ENCODE measurements at places on chromosomes 1 and 21. TPM values are rescaled to one million over a fixed set of nuclear protein-coding genes. Genes with fewer than 3 reads are reported as not detected.

Gene MT1HL1
- not detected for total RNA-seq

- no peaks in the 10 kb centered on the region for H3K27me3 ChIP-seq
- H3K36me3 ChIP-seq = no peaks in the 10 kb centered on the region
- no peak overlapping the region for H3K27ac ChIP-seq
- no peak for DNase-seq
- no peak overlapping the region for H3K4me3 ChIP-seq
Observed at GRCh38 chr1:89285745-89286380, 13.2 kb upstream of the GBP5 start.

Gene OPTC
- total RNA-seq = not detected

DNA sequence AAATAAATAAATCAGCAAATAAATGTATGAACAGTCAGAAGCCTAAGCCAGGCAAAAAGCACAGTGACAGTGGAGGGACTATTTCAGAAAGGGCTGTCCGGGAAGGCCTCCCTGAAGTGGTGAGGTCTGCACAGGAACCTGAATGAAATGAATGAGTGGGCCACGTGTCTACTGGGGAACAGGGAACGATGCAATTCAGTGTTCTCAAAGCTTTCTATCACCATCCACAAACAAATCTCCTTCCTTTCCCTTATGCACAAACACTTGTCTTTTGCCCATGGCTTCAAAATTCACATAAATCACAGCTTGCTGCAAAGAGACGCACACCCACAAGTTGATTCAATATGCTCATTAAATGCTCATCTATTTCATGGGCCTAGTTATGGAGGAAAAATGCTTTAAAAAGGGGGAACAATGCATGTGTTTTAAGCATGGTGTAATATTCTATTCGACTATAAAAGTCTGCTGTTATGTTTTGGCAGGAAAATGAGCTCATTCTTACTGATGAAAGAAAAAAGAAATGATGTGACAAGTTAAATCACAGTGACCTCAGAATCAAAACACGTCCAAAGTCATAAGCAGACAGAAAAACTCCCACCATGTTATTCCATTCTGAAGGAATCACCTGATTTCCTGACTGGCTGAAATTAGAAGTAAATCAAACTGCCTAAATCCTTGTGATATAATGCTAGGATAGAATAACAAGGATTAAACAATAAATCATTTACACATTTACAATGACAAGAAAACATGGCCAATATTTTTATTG, 21.6 kb downstream of the URB1 start:
- no peaks in the 10 kb centered on the region for H3K36me3 ChIP-seq
- H3K27me3 ChIP-seq = no peaks in the 10 kb centered on the region
- peak overlapping the region; percentile 67 for H3K27ac ChIP-seq
- peaks cover 8% of the 10 kb centered on the region for H3K4me1 ChIP-seq
- no peak overlapping the region for H3K4me3 ChIP-seq

DNA sequence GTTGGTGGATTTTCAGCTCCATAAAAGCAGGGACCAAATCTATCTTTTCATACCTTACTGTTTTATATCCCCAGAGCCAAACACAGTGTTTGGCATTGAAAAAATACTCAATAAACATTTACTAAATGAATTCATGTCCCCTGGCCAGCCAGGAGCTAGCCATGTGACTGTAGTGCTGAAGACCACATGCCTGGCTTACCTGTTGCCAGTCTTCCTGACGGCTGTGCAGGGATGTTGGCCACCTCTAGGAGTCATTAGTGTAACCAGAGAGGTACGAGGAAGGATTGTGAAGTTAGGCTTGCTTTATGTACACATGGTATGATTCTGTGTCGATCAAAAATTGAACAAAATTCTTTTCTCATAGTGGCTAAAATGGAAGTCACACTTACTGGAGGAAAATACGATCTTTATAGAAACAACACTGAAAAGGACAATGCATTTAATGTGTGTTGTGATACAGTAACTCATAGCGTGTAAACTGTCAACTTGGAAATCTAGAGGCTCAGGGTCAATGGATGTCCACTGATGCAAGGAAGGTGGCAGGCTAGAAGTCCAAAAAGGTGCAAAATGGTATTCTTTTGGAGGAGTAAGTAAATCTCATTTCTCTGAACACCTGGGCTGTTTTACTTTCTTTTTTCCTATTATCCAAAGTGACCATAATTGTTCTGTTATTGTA, 60.9 kb downstream of the FGGY start:
- no peaks in the 10 kb centered on the region for H3K36me3 ChIP-seq
- H3K27me3 ChIP-seq = no peaks in the 10 kb centered on the region
- no peaks in the 10 kb centered on the region for H3K4me1 ChIP-seq
- H3K27ac ChIP-seq = no peak overlapping the region
- no peak for DNase-seq

Gene KCNH1
- 1.3 TPM for total RNA-seq

DNA sequence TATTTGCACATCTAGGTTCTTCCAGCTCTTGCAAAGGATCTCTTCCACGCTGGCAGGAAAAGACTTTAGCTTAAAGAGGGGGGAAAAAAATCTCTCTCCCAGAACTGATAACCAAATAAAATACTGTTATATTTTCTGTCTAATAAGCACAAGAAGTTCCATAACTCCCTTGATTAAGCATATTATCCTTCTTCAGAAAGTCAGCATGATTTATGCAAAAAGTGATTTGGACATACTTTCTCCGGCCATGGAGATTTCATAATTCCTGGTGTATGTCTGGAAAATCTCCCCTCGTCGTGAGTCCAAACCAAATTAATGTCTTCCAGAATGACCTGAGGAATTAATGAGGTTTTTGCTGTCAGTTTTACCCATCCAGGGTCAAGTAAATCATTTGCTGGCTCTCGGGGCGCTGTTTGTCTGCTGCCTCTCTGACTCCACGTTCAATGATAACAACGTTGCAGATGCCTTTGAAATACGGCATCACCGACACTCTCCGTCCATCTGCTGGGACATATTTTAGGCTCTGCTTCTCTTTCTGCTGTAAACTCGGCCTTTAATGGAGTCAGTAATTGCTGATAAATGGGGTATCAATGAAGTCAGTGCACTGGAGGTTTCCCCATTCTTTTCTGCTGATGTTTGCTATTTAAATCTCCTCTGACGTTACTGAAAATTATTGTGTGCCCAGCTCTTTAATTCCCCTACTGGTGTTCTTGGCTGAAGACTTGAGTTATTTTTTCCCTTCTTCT, 112.9 kb downstream of the HLX start:
- H3K27ac ChIP-seq = no peak overlapping the region
- H3K4me1 ChIP-seq = no peaks in the 10 kb centered on the region
- no peaks in the 10 kb centered on the region for H3K36me3 ChIP-seq
- no peak overlapping the region for H3K4me3 ChIP-seq
- no peak for DNase-seq

GRCh38 chr1:236795757-236796667, 920 bp downstream of the MTR start:
- no peak for DNase-seq
- peak overlapping the region; percentile 93 for H3K4me3 ChIP-seq
- H3K36me3 ChIP-seq = no peaks in the 10 kb centered on the region
- H3K4me1 ChIP-seq = no peaks in the 10 kb centered on the region

DNA sequence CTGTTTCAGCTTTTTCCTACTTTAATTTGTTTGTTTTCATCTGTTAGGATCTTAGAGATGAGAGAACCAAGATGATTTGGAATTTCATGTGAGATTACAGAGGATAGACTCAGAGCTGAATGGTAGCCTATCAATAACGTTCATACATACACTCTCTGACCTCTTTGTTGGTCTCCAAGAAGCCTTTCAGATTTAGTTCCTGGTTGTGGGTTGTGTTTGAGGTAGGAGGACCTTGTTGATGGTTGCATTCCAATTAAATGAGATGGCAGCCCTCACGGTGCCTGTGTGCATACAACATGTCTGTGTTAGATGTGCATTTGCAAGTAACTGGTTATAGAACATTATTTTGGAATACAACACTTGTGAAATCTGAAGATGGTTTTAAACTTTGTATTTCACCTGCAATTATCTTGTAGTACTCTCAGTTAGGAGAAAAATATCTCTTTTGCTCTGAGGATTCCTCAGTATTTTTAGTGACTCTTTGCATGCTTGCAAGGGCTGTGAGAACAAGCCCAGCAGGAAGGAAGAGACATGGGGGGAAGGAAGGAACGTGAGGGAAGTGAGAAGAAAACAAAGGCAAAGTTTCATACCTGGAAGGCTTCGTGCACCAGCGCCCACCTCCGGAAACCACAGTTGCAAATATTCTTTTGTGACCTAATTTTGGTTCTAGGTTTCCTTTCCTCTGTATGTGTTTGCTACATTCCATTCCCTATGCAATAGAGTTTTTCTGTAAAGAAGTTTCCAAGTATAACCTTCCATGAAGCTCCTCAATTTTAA, 291.8 kb downstream of the DISC1 start:
- no peaks in the 10 kb centered on the region for H3K4me1 ChIP-seq
- no peak overlapping the region for H3K4me3 ChIP-seq
- H3K27ac ChIP-seq = no peak overlapping the region

GRCh38 chr21:29164323-29164942, 34.0 kb downstream of the MAP3K7CL start:
- DNase-seq = no peak
- H3K27ac ChIP-seq = no peak overlapping the region

- no peaks in the 10 kb centered on the region for H3K4me1 ChIP-seq
- no peaks in the 10 kb centered on the region for H3K36me3 ChIP-seq
- DNase-seq = no peak
- H3K27me3 ChIP-seq = no peaks in the 10 kb centered on the region
Observed at GRCh38 chr1:67572594-67573221, 112.3 kb upstream of the GADD45A start.

Gene LIX1L
- 21.8 TPM for total RNA-seq

Gene FAM110D
- 3.4 TPM for total RNA-seq

DNA sequence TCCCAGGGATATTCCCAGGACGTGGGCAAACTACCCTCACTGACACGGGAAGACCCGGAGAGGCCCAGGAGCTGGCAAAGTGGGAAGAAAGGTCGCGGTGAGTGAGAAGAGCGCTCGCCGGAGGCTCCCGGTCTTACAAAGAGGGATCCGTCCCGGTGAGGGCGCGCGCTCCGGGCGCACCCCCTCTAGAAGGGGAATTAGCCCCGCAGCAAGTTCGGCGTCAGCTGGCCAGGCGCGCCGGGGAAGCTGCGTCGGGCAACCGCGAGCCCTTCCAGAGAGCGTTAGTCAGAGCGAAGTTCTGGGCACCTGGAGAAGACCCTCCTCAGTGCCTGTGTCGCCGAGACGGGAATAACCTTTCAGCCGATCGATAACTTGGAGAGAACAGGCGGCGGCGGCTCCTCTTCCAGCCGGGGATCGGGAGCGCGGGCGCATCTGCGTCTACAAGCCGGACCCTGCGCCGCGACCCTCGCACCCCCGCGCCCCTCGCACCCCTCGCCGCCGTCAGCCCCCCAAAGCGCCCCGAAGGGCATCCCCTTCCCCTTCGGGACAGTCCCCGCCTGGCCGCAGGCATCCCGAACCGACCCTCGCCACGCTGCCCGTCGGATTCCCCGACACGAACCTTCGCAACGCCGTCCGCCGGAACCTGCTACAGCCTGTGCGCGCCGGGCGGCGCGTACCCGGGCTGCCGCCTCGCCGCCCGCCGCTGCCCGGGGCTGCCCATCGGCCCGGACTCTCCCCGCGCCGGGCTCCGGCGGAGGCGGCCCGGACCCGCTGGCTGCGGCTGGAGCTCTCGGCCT, 485 bp downstream of the SIPA1L2 start:
- H3K4me1 ChIP-seq = peaks cover 3% of the 10 kb centered on the region
- peak overlapping the region; percentile 83 for H3K4me3 ChIP-seq
- H3K36me3 ChIP-seq = no peaks in the 10 kb centered on the region
- H3K27ac ChIP-seq = peak overlapping the region; percentile 96

Gene C4BPA
- 6.4 TPM for total RNA-seq

- no peak for DNase-seq
- H3K4me3 ChIP-seq = no peak overlapping the region
- H3K4me1 ChIP-seq = no peaks in the 10 kb centered on the region
- no peak overlapping the region for H3K27ac ChIP-seq
Observed at GRCh38 chr21:45383615-45384201, 21.3 kb upstream of the COL18A1 start.

GRCh38 chr1:147600119-147601111, 59.1 kb downstream of the BCL9 start:
- no peaks in the 10 kb centered on the region for H3K36me3 ChIP-seq
- peaks cover 4% of the 10 kb centered on the region for H3K4me1 ChIP-seq

DNA sequence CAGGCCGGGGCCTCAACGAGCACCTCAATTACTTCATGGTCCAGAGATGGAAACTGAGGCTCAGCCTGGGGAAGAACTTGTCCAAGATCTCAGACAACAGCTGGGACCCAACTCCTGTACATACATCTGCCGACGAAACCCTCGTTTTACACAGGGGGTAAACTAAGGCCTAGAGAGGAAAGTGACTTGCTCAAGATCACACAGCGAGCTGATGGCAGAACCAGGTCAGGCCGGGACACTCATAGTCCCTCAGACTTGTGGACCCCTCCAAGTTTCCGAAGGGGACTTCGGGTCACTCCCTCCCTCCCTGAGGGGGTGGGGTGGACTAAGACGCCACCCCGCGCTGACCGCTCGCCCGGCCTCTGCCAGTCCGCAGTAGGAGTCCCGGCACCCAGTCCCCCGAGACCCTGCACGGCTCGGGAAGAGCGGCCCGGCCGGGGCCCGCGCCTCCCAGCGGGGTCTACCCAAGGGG, 430 bp downstream of the WASF2 start:
- peak overlapping the region; percentile 99 for H3K4me3 ChIP-seq
- peaks cover 7% of the 10 kb centered on the region for H3K4me1 ChIP-seq
- peak overlapping the region; percentile 99 for H3K27ac ChIP-seq
- no peaks in the 10 kb centered on the region for H3K27me3 ChIP-seq

DNA sequence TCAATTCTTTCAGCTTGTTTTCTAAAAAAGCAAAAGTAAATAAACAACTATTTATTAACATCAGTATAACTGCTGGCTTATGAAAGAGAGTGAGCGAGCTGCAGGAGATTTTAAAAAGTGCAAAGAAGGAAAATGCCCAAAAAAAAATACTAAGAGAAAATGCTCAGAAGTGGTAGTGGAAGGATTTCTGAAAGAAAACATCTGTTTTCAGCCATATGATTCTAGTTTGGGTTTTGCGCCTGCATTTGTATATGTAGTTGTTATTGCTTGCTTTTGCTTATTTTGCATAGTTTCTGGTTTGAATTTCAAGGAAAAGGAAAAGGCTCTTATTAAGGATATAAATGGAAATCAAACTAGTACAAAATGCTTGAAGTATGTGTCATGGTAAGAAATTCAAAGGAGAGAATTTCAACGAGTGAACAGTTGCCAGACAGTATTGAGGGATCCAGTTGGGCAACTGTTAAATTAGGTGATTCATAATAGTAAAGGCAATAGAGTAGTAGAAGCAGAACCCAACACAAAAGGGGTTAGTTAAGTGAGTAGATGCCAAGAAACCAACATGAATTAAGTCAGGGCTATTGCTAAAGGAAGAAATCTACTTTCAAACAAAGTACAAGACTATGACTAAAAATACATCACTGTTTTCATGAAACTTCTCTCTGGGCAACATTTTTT, 1.2 kb downstream of the GBP5 start:
- H3K4me1 ChIP-seq = no peaks in the 10 kb centered on the region
- no peak overlapping the region for H3K4me3 ChIP-seq
- no peaks in the 10 kb centered on the region for H3K27me3 ChIP-seq
- H3K27ac ChIP-seq = no peak overlapping the region
- no peaks in the 10 kb centered on the region for H3K36me3 ChIP-seq

GRCh38 chr1:8348777-8349472, 31.0 kb downstream of the SLC45A1 start:
- no peak overlapping the region for H3K4me3 ChIP-seq
- no peaks in the 10 kb centered on the region for H3K36me3 ChIP-seq
- no peaks in the 10 kb centered on the region for H3K27me3 ChIP-seq
- H3K4me1 ChIP-seq = no peaks in the 10 kb centered on the region
- peak overlapping the region; percentile 83 for H3K27ac ChIP-seq

Gene FOXO6
- not detected for total RNA-seq

GRCh38 chr1:211752317-211752716, 76.9 kb upstream of the NEK2 start:
- no peak for DNase-seq
- H3K27ac ChIP-seq = no peak overlapping the region
- H3K27me3 ChIP-seq = no peaks in the 10 kb centered on the region

Gene EFCAB14
- 106 TPM for total RNA-seq

Gene TBX15
- total RNA-seq = 34.1 TPM

Gene CDC42
- 255 TPM for total RNA-seq

Measured in breast epithelium (tissue), 4 donors.